Activated B cell treated with CpG ODN at 0.5 μM for 24 hours (primary cell): ENCODE measurements at places on chromosomes 5 and 9. TPM values are rescaled to one million over a fixed set of nuclear protein-coding genes. Genes with fewer than 3 reads are reported as not detected.

DNA sequence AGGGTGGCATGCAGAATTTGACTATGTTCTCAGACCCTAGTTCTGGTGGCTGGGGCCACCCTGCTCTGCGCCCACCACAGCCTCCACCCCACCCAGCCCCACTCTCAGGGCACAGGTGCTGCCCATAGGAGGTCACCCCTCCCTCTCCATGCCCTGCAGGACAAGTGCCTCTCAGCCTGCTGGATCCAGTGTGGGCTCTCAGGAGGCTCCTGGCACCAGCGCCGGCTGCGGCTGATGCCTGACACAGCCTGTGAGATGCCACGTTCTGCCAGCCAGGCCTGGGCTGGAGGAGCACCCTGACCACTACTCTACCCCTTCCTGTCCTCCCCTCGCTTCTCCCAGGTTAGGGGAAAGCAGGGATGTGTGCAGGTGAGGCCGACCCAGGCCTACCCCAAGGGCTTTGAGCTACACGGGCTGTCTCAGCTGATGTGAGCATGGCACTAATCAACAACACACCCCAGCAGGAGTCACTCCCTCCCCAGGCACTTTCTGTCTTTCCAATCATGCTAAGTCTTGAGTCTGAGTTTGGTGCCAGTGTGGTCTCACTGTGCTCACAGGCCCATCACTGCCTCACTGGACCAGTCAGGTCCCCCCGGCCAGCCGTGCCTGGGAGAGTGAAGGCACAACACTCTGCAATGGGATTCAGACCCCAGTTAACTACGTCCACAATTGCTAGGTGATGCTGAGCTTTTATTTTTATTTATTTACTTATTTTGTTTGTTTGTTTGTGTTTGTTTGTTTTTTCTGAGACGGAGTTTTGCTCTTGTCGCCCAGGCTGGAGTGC, 12.1 kb upstream of the BARX1 start:
- DNase-seq, result no peak

- DNase-seq, result no peak
Observed at GRCh38 chr9:27496135-27496504, 28.0 kb upstream of the IFNK start.

- no peak for DNase-seq
Observed at GRCh38 chr5:160233215-160233614, 3.9 kb downstream of the FABP6 start.

- DNase-seq, result no peak
Observed at GRCh38 chr9:107142430-107142829, 140.6 kb upstream of the RAD23B start.

- no peak for DNase-seq
Observed at GRCh38 chr9:121628401-121628800, 23.0 kb upstream of the DAB2IP start.

MELK gene
- total RNA-seq, result 0.76 and 1.2 TPM in 2 replicates

DNA sequence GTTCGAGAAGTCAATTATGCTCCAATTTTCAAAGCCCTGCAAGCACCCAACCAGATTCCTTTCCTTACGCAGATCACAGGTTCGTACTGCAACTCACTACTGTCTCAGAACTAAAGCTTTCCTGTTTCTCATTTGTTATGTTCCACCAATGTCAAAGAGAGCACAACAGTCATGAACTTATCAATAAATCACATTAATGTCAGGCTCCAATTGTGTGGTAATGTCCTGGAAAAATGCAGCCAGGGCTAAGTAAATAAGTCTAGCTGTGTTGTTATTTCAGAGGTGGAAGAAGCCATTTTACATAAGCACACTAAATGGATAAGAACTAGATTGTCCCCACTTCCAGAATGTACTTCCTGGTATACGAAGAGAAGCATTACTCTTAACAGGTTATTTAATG, 488.6 kb upstream of the PTGER4 start:
- DNase-seq, result no peak

CCNO gene
- total RNA-seq, result not detected in 2 replicates

DNA sequence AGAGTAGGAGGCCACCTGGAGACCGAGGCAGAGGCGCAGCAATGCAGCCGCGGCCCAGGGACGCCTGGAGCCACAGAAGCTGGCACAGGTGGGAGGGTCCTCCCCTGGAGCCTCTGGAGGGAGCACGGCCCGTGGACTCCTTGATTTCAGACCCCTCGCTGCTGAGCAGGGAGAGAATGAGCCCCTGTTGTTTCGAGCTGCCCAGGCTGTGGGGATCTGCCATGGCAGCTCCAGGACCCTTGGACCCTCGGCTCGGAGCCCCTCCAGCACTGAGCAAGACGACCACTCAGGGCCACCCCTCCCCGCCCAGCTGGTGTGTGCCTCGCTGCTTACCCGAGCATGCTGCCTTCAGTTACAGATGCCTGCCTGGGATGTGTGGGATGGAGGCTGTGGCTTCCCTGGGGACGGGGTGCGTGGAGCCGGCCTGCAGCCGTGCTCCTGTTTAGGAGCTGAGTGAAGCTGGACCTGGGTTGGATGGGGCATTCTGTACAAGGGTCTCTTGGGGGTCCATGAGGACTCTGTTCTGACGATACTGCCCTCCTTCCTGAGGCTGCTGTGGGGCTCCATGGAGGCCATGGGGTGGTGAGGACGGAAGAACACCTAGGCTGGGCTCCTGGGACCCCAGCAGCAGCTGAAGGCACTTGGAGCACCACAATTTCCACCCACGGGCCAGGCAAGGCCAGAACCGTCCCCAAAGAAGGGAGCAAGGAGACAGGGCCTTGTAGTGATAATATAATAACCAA, 115.1 kb upstream of the LPCAT1 start:
- peak; percentile 12 for DNase-seq

- no peak for DNase-seq
Observed at GRCh38 chr5:112385969-112386368, 33.1 kb downstream of the EPB41L4A start.

FAM151B gene
- total RNA-seq, result 0.47 TPM in 1 of 2 replicates, not detected in the other

- DNase-seq, result no peak
Observed at GRCh38 chr9:112866662-112867274, 23.9 kb downstream of the SLC46A2 start.

GRCh38 chr5:14168144-14168792, 25.1 kb downstream of the TRIO start:
- DNase-seq, result no peak

DNA sequence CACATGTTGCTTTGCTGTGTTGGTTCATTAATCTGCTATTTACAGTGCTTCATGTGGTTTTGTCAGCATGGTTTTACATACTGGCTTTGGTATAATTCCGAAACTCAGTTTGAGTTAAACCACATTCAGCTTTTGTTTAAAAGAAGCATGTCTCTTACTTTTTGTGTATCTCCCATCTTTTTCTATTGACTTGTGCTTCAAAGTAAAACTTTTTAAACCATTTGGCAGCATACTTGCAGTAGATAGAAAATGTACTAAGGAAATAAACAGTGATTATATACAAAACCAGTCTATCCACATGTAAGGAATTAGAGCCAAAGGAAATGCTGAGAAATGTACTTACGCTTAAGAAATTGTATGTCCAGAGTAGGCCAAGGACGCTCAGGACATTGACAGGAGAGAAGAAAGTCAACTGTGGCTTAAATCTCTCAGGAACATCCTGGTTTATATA, 286.9 kb downstream of the ARHGEF28 start:
- no peak for DNase-seq

DNA sequence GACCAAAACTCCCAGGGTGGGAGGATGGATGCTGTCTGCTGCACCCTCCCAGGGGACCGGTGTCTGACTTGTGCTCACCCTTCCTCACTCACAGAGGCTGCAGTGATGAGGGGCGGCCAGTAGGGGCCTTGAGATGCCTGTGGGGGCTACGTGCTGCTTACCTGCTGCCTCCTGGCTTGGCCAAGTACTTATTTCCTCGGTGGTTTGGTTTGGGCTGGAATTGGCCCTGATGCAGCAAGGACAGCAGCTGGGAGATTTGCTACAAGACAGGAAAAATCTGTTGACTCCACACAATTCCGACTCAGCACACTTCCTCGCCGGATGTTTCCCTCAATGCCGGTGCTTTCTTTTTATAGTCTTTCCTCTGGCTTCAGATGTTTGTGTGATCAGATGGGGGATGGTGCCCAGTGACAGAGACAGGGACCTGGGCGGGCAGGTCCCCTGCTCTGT, 6.6 kb downstream of the PCDH12 start:
- DNase-seq, result no peak

GRCh38 chr5:39073767-39074016, 507 bp downstream of the RICTOR start:
- no peak for DNase-seq

GRCh38 chr9:38066914-38067858, 1.8 kb downstream of the SHB start:
- DNase-seq, result peak; percentile 23

GRCh38 chr5:137792303-137792702, 38.1 kb upstream of the HNRNPA0 start:
- no peak for DNase-seq

DNA sequence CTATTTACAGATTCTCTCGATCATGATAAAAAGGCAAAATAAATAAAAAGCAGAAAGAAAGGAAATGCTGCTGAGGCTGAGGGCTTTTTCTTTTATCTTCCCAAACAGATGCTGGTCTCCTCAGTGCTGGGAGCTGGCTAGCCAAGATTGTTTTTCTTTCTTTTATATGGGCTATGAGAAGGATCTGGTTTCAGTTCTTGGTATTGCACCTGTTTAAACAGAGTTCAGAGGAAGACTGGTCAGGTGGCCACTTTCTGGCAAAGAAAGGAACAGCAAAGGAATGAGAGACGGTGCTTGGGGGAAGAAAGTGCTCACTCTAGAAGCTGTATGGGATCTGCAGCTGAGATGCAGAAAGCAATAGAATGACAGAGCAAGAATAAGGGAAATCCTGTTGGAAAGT, 88.9 kb downstream of the SLF1 start:
- DNase-seq, result no peak

DNA sequence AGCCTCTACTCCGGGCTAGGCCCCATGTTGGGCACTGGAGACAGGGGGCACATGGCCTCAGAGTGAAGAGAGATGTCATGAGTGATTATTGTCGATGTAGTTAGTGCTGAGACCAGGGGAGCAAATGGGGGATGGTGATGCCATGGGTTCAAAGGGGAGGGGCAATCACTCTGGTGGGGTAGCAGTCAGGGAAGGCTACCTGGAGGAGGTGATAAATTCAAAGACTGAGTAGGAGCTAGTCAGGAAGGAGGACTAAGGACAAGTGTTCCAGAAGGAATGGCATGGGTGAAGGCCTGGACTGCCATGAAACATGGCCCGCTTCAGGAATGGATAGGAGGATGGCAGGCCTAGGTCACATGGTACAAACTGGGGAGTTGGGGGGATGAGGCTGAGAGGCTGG, 41.6 kb downstream of the C9orf50 start:
- no peak for DNase-seq

IPPK gene
- total RNA-seq, result 9.7 and 9.8 TPM in 2 replicates

DNA sequence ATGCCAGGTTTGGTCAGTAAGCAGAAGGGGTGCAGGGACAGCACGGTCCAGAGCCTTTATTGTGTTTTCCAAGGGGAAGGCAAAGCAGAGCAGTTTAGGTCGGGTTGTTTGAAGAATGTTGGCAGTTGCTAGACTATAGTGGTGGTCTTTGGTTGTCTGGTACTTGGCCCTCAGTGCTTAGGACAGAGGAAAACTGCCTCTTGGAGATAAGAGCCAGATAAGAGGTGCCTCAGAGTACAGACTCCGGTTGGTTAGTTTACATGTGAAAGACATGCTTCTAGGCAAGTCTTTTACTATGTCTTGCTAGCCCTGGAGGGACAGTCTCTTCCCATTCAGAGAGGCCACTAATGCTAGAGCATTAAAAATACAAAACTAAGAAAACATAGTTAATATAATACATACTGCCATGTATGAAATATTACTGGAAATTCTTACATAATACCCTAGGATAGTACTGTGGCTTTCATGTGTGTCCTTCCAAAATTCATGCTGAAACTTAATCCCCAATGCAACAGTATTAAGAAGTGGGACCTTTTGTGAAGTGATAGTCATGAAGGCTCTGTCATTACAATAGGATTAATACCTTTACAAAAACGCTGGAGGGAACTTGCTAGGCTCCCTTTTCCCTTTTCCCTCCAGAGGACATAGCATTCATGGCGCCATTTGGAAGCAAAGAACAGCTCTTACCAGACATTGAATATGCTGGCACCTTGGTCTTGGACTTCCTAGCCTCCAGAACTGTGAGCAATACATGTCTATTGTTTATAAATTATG, 280.4 kb downstream of the TMEM167A start:
- no peak for DNase-seq

DNA sequence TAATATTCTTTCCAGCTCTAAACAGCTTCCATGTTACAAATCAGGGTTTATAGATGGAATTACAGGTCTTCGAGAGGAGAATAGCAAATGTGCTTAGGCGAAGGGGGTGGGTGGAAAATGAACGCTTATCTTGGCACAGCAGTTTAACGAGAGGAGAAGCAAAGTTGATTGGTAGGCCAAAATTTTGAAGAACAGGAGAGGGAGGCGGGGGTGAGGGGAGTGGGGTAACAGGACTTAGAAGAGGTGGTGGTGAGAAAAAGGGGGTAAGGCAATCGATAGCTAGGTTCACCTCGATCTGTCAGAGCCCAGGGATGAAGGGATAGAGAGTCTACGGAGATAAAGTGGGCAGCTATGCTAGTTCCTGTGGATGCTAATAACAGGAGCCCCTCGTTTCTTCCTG, 764 bp downstream of the ANKRA2 start:
- DNase-seq, result no peak
